IPS DF 19.7 (cell line): ENCODE measurements at places on chromosomes 16 and 17.
A peak's percentile ranks its signal among the peaks of the same experiment; 100 is the strongest.

DNA sequence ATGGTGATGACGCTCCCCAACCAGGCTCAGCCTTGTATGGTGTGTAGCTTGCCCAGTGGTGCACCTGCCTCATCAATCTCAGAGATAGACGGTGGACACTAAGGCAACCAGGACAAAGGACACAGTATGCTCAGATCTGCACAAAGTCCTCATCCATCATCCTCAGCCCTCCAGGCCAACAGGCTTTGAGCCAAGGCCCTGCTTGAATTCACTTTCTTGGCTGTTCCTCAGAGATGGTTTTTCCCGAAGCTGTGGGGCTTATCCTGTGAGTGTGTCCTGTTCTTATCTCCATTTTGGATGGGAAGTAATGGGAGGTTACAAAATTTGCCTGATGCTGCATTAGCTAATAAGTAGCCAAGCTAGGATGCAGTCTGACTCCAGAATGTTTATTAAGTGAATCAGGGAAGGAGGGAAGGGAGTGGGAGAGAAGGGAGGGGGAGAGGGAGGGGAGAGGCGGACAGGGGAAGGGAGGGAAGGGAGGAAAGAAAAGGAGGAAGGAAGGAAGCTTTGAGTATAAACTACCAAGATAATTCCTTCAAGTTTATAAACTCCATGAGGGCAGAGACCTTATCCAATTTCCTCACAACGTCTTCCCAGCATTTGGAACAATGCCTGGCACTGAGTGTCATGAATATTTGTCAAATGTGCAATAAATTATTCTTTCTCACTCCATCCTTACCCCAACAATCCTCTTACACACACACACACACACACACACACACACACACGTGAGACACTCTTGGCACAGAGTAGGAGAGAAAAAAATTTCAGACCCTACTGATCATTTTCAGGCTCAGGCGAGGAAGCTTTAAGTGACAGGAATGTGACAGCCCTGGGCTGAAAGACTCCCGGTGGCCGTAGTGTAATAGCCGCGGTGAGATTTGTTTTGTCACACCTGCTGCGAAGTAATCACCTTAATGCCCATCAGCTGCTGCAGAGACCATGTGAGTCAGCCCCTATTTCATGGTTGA, 84.3 kb downstream of the BMERB1 start:
- DNase-seq: no peak

DNA sequence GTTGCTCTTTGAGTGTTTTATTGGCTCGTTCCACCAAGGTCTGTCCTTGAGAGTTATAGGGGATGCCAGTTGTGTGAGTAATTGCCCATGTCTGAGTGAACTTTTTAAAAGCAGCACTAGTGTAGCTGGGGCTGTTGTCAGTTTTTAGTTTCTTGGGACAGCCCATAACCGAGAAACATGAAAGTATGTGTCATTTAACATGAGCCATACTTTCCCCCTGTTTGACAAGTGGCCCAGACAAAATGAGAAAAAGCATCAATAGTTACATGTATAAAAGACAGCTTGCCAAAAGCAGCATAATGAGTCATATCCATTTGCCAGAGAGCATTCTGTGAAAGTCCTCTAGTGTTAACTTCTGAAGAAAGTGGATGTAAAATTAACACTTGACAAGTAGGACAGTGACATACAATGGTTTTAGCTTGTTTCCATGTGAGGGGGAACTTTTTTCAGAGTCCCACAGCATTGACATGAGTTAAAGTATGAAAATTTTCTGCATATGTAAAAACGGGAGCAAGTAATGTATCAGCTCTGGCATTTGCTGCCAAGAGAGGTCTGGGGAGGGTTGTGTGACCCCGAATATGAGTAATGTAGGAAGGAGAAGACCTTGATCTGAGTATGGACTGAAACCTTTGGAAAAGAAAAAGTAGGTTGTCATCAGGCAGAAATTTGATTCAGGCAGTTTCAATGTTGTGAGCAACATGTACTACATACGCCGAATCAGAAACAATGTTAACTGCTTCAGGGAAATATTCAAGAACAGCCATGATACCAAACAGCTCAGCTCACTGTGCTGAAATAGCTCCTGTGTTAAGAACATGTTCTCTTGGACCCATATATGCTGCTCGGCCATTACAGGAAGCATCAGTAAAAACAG, 56.8 kb upstream of the ARL4D start:
- DNase-seq: no peak

GRCh38 chr16:57092786-57093411, 516 bp downstream of the CPNE2 start:
- no peak for DNase-seq

DNA sequence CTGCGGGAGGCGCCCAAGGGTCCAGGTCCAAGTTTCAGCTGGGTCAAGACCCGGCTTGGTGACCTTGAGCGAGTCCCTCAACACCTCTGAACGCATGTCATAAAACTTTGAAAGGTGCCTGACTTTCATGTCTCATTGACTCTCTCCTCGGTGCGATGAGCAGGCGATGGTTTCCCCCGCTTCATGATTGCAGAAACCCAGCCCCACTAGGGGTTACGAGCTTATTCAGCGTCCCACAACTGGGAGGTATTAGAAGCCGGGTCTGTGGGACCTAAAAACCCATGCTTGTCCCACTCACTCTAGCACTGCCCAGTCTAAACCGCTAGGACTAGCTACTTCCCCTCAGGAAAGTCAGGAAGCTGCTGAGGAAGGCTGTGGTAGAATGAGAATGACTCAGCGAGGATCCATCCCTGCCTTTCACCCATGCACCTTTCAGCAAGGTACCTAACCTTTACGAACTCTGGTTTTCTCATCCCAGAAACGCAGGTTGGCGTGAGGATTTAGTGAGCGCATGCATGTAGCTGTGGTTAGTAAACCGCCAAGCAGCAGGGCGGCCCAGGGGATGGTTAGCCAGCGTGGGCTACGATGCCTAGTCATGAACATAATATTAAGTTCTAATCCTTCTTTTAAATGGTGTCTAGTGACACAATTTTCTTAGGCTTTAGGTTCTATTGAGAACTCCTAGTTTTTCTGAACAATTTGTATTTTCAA, 26.2 kb upstream of the RFFL start:
- DNase-seq: no peak

GRCh38 chr16:84919708-84920107, 91.6 kb downstream of the ZDHHC7 start:
- no peak for DNase-seq

DNA sequence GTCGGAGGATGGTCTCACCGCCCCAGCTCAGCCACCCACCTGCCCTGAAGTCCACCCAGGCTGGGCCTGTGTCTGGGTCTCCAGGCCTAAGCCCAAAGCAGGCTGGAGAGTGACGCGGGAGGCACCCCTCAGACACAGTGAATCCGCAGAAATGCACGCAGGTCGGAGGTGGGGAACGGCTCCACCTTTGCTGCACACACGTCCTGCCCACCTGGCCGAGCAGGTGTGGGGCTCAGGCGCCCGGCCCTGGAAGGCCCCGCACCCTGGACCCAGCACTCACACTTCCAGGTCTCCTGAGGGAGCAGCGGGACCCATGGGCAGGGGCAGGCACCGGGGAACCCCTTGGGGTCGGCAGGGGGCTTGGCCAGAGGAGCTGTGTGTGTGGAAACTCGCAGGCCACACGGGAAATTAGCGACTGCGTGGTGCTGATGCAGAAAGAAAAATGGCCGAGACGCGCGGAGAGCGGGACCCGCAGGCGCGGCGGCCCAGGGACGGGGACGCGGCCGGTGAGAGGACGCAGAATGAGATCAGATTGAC, 10.7 kb downstream of the CYBC1 start:
- no peak for DNase-seq

GRCh38 chr17:41910701-41911391, 7.9 kb downstream of the ACLY start:
- no peak for DNase-seq

- DNase-seq: no peak
Observed at GRCh38 chr16:89001117-89002027, 24.4 kb upstream of the CBFA2T3 start.

GRCh38 chr17:50189550-50190292, 11.7 kb downstream of the COL1A1 start:
- no peak for DNase-seq

GRCh38 chr16:27798241-27798640, 248.3 kb downstream of the KATNIP start:
- no peak for DNase-seq

DNA sequence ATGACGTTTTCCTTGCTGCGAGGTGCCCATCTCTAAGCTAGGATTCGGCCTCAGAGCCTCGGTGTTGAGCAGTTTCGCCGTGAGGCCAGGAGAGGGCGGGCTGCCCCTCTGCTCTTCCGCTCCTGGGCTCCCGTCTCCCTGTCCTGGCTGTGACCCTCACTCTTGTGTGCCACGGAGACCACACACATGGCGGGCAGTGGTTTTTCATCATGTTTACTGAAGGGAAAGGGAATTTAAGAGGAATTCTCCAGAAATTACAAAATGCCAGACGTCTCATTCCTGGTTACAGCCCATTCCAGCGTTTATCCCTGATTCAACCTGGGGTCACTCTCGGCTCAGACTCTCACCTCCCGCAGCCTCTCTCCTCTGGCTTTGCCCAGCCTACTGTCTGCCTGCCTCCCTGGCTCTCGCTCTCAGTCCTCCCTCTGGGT, 96.8 kb upstream of the ELAC2 start:
- peak; percentile 17 for DNase-seq

DNA sequence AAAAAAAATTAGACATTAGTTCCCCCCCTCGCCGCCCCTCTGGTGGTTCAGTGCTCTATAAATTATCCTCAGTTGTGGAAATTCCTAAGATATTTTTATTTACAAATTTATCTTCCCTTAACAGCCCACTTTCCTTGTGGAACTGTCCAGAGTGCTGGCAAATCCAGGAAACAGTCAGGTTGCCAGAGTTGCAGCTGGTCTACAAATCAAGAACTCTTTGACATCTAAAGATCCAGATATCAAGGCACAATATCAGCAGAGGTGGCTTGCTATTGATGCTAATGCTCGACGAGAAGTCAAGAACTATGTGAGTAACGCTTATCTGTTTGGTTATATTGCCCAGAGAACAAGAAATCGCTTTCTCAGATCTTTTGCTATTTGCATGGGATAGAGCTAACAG, 2.9 kb downstream of the KPNB1 start:
- no peak for DNase-seq

- no peak for DNase-seq
Observed at GRCh38 chr17:75683583-75683982, 16.4 kb downstream of the SAP30BP start.

- DNase-seq: no peak
Observed at GRCh38 chr17:9513266-9513665, 62.4 kb downstream of the STX8 start.

DNA sequence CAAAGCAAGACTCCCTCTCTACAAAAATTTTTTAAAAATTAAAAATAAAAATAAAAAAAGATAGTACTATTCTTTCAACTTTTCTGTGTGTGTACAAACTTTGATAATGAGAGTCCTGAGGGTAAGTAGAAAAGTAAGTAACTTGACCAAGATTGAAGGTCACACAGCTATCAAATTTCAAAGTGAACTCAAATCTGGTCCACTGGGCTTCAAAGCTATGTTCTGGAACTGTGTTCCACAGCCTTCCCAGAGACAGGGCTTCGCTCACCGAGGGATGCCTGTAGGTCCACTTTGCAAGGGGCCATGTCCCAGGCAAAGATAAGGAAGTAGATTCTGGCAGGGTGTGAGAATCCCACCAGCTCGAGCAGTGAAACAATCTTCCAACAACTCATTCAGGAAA, 56.3 kb upstream of the TNRC6A start:
- DNase-seq: no peak

DNA sequence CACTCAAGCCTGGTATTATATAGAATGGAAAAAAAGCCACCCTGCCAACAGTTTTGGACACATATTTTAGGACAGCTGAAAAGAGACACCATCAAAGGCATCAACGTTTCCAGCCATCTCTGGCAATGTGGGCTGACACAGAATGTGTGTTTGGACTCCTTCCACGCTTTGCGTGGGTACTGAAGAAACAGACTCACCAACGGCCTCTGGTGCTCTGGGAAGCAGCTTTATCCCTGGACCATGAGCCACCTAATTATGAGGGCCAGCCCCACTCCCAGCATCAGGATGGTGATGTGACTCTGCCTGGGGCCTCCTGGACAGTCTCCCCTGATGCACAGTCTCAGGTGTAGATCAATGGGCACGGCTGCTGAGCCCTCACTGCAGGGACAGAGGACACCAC, 27.9 kb downstream of the CCDC57 start:
- DNase-seq: no peak

DNA sequence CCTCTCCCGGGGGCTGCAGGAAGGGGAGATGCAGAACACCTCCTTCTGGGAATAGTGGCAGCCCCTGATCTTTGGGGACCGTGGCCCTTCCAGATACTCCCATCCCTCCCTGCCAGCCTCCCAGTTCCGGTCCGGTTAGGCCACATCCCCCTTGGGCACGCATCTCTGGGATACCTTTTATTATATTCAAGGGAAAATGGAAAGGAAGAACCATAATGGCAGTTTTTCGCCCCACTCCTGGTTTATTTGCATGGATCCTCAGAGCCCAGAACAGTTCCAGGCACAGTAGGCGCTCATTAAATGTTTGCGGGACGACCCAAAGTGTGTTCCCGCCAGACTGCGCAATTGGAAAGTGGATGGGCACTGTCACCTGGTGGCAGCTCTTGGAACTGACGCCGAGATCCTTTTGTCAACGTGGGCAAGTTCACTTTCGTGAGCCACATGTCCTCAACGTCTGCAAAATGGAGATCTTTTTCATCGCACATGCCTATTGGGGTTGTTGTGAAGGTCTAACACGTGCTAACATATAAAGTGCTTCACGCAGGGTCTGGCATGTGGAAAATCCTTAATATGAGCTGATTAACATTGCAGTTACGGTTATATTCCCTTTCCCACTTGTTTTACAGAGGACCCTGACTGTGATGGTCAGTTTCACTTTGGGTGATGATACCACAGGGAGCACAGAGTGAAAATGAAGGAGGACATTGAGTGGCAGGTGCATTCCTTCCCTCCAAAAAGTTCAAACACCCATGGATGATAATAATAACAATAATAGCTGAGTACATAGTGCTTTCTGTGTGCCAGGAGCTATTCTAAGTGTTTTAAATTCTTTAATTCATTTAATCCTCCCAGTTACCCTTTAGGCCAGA, 1.7 kb upstream of the GPRC5B start:
- no peak for DNase-seq

GRCh38 chr17:40800381-40800780, 622 bp upstream of the KRT28 start:
- DNase-seq: no peak

GRCh38 chr16:75464122-75464918, at the start of gene TMEM170A:
Gene TMEM170A (minus strand): TSS chr16:75464689. CDS start chr16:75464600, 89 bp downstream.
- DNase-seq: peak; percentile 83

- DNase-seq: no peak
Observed at GRCh38 chr16:46920402-46921068, 36.4 kb downstream of the GPT2 start.

DNA sequence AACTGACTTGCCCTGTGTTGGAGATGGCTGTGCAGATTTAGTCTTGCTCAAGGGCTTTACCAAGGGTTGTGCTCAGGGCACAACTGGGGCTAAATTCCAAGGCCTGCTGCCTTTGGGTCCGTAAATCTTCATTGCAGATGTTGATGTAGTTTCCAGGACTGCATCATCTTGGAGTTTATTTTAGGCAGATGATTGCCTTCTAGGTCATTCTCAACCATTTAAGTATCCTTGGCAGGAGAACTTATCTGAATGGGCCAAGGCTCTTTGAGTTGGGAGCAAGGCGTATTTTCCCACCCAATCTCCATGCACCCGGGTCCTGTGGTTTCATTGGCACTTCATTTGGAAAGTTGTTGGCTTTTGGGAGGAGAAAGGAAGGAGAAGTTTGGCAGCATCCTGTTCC, 200.3 kb downstream of the MSI2 start:
- DNase-seq: no peak

GRCh38 chr17:79777120-79777893, 641 bp upstream of the CBX2 start:
- no peak for DNase-seq
